ENCODE measurements at places on chromosomes 11 and 22. TPM values are rescaled to one million over a fixed set of nuclear protein-coding genes. Genes with fewer than 3 reads are reported as not detected.

SAA1 gene
- 233 TPM for total RNA-seq

MYBPC3 gene
- 966 TPM for total RNA-seq

IGSF9B gene
- 33.3 TPM for total RNA-seq

UBQLNL gene
- total RNA-seq: 0.12 TPM
